ENCODE measurements at places on chromosomes 2 and 18. TPM values are rescaled to one million over a fixed set of nuclear protein-coding genes. Genes with fewer than 3 reads are reported as not detected.
A peak's percentile ranks its signal among the peaks of the same experiment; 100 is the strongest.

- H3K36me3 ChIP-seq, result no peaks in the 10 kb centered on the region
- no peaks in the 10 kb centered on the region for H3K27me3 ChIP-seq
- H3K4me3 ChIP-seq, result no peak overlapping the region
- peaks cover 30% of the 10 kb centered on the region for H3K4me1 ChIP-seq
- H3K27ac ChIP-seq, result peak overlapping the region; percentile 73
Observed at GRCh38 chr18:48548921-48549320, 10.1 kb downstream of the CTIF start.

GRCh38 chr2:180099308-180099707, 92.2 kb upstream of the CWC22 start:
- no peak overlapping the region for H3K4me3 ChIP-seq
- H3K27ac ChIP-seq, result no peak overlapping the region
- no peak for DNase-seq
- H3K4me1 ChIP-seq, result no peaks in the 10 kb centered on the region
- no peaks in the 10 kb centered on the region for H3K27me3 ChIP-seq

DNA sequence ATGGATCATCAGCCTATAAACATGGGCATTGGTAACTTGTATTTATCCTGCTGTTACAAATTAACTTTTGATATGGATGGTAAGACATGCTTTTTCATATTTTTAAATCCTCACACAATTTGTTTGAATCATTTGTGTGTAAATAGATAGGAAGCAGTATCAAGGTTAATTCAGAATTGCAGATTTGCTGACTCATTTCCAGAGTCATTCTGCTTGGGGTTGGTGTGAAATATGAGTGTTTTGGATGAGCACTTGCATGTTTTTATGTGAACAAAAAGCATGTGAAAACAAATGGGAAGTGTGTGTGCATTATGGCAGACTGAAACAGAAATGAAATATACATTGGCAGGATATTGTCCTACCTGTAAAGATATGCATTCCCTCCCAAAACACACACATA, 11.8 kb downstream of the CCDC85A start:
- H3K27me3 ChIP-seq, result peaks cover 7% of the 10 kb centered on the region
- no peaks in the 10 kb centered on the region for H3K4me1 ChIP-seq
- no peaks in the 10 kb centered on the region for H3K36me3 ChIP-seq

DNA sequence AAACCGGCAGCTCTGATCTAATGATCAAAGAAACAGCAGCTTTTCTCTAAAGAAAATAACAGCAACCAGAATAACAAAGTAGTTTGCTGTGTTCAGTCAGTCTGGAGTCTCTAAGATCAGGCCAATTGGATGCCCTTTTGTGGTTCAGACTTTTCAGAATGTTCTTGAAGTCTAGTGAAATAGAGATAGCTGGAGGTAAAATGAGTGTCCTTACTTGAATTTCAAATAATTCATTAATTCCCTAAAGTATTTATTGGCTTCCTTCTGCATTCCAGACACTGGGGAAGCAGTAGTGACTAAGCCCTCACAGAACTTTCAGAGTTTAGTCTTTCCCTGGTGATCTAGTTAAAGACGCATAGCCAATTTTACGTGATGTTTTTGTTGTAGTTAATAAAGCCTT, 58.7 kb downstream of the C18orf54 start:
- H3K4me1 ChIP-seq, result no peaks in the 10 kb centered on the region
- DNase-seq, result no peak
- H3K27ac ChIP-seq, result no peak overlapping the region
- H3K36me3 ChIP-seq, result no peaks in the 10 kb centered on the region

GRCh38 chr2:239975665-239976064, 49.5 kb downstream of the NDUFA10 start:
- H3K36me3 ChIP-seq, result no peaks in the 10 kb centered on the region
- no peak for DNase-seq
- no peak overlapping the region for H3K4me3 ChIP-seq

TCF7L1 gene
- total RNA-seq, result 1.4 TPM

CDK5R2 gene
- total RNA-seq, result not detected

RBBP8 gene
- total RNA-seq, result 44.1 TPM

DNA sequence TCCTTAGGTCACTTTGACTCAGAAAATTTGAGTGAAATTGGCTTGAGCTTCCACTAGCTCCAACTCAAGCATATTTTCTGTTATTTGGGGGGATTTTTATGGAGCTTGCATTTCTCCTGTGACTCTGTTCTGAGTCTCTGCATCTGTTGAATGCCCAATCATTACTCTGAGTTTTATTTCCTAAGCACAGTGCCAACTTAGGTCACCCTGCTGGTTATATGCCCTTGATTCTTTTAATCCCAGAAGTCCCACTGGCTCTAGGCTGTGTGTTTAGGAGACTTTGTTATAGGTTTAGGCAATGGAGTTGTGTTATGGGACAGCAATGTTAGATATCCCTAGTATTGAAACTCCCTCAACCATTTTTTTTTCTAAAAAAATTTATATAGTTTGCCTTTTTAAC, 198.2 kb upstream of the DTNA start:
- H3K4me3 ChIP-seq, result no peak overlapping the region

DNA sequence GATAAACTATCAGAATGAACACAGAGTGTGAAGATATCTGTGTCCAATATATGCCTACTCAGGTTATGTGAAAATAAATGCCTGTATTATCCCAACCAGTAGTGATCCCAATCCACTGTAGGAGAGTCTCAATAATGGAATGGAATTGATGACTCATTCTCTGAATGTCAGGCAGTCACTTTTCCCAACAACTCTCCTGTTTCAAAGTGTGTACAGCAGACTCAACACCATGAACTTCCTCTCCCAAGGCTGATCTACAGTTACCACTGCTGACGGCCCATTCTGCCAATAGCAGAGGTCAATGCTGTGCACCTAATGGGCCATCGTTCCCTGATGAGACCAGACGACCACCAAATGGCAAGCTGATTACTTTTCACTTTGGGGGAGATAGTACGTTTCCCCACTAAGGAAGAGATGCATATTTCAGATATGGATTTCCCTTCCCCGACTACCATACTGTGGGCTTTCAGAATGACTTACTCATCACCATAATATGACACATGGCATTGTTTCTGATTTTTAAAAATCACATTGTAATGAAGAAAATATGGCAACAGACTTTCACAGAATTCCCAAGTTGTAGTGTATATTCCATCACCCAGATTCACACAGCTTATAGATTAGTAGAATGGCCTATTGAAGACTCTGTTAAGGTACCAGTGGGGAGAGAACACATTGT, 601.7 kb upstream of the VRK2 start:
- H3K4me3 ChIP-seq, result no peak overlapping the region
- H3K27ac ChIP-seq, result no peak overlapping the region
- H3K27me3 ChIP-seq, result no peaks in the 10 kb centered on the region
- H3K4me1 ChIP-seq, result no peaks in the 10 kb centered on the region

MAPK4 gene
- total RNA-seq, result 2.9 TPM

DNA sequence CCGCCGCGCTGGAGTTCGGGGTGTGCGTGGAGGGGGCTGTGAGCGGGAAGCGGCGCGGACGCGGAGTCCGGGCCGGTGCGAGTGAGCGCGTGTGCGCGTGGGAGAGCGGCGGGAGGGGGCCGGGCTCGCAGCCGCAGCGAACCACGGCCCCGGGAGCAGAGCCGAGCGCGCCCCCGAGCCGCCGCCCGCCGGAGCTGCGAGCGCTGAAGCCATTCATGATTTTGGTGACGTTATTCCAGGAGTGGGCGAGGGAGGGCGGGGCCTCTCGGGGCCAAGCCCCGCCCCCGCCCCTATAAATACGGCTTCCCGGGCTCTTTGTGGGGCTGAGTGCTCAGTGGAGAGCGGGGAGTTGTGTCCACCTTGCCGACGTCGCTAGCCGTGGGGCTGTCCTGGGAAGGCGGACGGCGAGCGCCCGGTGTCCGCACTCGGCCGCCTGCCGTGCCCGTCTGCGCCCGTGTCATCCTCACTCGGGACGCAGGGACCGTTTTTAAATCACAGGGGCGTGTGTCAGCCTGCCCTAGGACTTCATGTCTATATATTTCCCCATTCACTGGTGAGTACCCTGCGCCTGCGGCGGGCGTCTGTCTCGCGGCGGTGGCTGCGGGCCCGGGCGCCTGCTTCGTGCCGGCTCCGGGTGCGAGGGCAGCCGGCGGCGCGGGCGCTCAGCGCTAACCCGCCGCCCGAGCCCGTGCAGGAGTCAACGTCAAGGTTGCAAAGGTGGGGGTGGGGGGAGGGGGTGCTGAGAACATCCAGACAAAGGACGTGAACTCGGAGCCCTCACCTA, at the start of gene LBH:
LBH (plus strand) TSS at position 323 of the 784 bp plus-strand sequence; CDS start at position 528, 205 bp downstream.
- H3K27me3 ChIP-seq, result peaks cover 46% of the 10 kb centered on the region
- H3K36me3 ChIP-seq, result no peaks in the 10 kb centered on the region
- peak; percentile 82 for DNase-seq

MYOM1 gene
- total RNA-seq, result 6.0 TPM

ZAP70 gene
- total RNA-seq, result 2.6 TPM

DNA sequence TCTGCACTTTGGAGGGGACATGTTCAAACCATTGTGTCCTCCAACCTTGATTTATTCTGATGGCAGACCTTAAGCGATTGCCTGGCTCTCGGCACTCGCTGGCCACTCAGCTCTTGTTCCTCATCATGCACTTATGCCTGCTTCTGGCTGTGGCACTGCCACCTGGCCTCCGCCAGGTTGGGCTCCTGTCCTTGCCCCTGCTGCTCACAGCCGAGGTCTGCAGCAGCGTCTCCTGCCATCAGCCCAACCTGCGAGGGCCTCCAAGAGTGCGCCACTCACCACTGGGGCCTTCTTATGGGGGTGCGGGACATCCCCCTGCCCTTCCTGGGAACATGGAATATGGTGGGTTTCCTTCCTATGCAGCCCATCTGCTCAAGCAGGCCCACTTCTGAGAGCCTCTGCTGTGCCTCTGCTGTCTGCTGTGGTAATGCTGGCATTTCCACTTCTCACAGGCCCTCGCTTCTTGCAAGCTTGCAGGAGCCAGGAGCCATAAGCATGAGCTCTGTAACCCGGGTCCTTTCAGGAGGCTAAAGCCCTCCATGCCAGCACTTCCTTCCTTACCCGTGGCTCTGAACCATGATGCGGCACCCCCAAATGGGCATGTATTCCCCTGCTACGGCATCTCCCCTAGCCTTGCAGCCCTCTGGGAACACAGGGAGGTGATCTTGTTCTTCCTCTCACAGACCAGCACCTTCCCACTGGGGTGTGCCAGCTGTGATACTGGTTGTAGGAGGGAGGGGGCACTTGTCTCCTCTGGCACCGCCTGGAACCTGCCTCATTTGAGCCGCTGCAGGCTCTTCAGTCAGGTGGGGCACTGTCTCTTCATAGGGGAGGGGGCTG, 58.6 kb upstream of the HS6ST1 start:
- H3K27ac ChIP-seq, result no peak overlapping the region
- H3K27me3 ChIP-seq, result no peaks in the 10 kb centered on the region
- peak; percentile 4 for DNase-seq
- H3K4me3 ChIP-seq, result no peak overlapping the region
- peaks cover 19% of the 10 kb centered on the region for H3K4me1 ChIP-seq
